ENCODE measurements at places on chromosomes 1 and 21.

- no peak for DNase-seq
Observed at GRCh38 chr1:95957748-95958147, 723.7 kb downstream of the RWDD3 start.

DNA sequence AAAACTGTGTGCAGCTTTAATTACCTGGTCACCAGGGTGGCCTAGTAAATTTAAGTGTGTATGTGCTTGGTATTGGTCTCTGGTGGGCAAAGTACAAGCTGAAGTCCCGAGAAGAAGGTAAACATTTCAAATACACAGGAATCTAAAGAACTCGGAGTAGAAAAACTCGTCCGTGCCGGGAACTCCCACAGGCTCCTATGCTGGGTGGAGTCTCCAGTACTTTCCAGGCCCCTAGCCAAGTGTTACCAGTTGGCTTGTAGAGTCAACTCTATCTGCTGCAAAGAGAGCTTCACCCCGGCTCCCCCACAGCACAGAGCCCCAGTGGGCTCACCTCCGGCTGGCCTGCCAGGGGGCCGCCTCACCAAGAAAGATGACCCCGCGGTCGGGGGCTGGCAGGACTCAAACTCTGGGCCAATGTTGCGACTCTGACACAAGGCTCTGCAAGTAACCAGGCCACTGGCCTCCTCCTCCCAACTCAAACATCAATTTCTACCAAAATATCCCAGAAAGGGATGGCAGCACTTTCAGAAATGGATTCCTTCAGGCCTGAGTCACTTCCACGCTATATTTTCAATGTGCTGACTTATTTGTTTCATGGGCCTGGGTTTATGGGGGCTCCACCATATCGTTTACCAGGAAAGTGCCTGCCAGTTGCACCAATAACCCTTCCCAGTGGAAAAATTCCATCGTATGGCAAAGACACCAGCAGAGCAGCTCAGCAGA, 73.9 kb downstream of the SLC66A1 start:
- DNase-seq = no peak

DNA sequence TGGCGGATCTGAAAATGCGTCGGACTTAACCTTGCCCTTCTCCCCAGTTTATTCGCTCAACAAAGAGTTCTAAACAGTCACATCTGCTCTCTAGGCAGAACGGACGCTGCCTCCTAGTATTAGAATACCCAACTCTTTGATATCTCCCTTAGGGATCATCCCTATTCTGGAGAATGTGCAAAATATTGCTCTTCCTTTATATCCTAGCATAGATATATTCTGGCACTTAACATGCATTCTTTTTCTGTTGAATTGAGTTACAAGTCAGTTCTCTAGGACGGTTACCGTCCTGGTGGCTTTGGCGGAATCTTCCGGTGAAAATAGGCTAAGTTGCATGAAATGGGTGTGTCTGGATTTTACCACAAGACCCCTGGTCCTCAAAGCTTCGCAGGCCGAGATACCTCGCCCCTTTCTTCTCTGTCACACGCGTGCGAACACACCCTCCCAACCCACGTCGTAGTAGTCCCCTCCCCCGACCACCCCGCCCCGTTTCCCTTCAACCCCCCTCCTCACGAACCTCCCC, 501 bp upstream of the DNAJC6 start:
- DNase-seq = no peak

DNA sequence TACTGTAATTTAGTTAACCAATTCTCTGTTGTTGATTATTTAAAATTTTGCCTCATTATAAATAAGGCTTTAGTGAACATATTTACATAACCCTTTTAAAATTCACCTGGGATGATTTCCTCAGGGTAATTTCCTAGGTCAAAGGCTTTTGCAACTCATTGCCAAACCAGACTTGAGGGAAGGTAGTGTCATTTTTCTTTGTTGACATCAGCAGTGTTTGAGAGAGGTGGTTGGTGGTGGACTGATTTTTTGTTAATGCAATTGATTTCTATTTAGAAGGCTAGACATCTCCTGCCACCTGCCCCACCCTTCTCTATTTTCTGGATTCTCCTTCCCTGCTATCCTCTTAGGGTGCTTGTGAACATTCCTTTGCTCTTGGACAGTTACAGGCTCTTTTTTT, 116.8 kb downstream of the HHAT start:
- no peak for DNase-seq

- DNase-seq = no peak
Observed at GRCh38 chr21:44425895-44426662, 29.2 kb upstream of the LRRC3 start.

DNA sequence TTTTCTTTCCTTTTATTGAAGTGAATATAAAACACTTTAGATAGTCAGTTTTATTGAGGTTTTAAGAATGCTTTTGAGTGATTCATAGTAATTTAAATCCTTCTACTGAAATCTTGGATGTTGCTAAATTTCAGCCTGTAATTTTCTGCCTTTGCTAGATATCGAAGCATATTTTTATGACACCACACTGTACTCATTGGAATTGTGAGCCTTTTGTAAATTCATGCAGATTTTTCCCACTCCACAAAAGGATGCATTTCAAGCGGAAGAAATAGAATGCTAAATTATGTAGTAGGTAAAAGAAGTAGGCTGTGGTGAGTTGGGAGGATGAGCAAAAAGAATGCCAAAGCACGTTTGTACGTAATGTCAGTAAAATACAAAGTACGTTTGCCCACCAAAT, 13.8 kb downstream of the SNX7 start:
- no peak for DNase-seq
